Suppressor macrophage treated with lipopolysaccharide for 4 hours (primary cell): ENCODE measurements at places on chromosomes 4 and X.
A peak's percentile ranks its signal among the peaks of the same experiment; 100 is the strongest.

DNA sequence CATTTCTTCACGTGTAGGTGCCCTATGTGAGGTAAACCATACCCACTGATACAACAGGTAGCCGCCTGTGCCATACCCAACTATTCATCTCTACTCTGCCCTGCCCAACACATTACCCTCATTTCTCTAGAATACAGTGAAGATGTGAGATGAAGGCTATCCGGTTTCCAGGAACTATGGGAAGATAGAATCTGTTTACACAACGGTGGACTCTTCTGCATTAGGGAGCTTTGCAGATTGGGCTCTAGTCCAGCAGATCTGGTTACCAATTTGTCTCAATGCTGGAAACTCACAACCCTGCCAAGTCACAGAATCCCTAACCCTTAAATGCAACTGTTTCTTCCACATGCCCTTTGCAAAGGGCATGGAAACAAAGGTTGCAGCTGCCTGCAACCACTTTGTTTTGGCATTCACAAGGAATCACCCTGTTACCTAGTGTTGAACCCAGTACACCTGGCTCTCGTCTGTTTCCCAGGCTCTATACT, 6.4 kb upstream of the SLAIN2 start:
- DNase-seq = no peak

GRCh38 chrX:19824603-19825002, 62.8 kb downstream of the SH3KBP1 start:
- no peak for DNase-seq

GRCh38 chr4:164937576-164938270, 39.7 kb downstream of the TRIM61 start:
- no peak for DNase-seq

DNA sequence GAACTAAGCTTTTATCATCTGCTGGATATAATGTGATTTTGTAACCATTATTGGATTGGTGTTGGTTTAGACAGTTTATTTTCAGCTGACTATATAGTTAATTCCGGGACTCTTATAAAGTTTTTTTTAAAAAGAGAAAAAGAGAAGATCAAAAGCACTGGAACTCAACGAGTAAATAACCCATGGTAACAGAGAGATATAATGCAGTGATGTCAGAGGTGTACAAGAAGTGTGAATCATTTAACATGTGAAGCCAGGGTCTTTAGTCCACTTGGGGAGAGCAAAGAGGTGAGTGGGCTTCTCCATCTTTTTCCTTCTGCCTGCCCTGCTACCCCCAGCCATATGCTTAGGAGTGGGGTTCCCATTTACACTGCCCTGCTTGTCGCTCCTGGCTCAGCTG, 3.2 kb downstream of the TMEM165 start:
- DNase-seq = peak; percentile 6

DNA sequence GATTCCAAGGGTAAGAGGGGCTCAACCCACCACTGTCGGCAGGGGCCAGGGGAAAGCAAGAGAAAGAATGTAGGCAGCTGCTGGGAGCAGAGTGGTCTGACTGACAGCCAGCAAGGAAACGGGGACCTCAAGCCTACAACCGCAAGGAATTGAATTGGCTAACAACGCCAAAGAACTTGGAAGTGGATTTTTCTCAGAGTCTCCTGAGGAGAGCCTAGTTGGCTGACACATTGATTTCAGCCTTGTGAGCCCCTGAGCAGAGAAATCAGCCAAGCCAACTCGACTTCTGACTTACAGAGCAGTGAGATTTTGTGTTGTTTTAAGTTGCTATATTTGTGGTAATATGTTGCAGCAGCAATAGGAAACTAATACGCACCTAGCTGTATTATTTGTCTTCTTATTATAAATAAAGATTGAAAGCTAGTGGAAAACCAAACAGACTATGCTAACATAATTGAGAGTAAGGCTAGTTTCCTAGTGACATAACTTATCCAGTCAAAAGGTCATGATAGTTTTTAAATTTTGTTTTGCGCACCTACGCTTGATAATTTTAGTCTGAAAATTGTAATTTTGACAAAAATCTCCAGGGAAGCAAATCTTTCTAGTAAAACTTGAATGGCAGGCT, 145.8 kb upstream of the HCCS start:
- DNase-seq = no peak

DNA sequence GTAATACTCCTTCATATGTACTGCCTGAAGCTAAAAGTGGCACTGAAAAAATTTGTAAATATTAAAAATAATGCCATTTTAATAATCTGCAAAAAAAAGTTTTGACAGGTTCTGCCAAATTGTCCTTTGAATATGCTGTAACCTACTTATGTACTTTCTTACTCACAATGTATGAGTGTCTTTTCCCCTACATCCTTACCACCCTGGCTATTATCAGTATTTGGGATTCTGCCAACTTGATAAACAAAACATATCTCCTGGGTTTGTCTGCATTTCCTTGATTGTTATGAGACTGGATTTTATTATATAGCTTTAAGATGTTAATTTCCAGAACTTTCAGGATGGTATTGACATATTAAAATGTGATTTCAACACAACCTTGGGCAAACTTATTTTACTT, 187.9 kb downstream of the CHM start:
- DNase-seq = no peak

- DNase-seq = peak; percentile 12
Observed at GRCh38 chr4:57943682-57944081, 833.5 kb upstream of the IGFBP7 start.

DNA sequence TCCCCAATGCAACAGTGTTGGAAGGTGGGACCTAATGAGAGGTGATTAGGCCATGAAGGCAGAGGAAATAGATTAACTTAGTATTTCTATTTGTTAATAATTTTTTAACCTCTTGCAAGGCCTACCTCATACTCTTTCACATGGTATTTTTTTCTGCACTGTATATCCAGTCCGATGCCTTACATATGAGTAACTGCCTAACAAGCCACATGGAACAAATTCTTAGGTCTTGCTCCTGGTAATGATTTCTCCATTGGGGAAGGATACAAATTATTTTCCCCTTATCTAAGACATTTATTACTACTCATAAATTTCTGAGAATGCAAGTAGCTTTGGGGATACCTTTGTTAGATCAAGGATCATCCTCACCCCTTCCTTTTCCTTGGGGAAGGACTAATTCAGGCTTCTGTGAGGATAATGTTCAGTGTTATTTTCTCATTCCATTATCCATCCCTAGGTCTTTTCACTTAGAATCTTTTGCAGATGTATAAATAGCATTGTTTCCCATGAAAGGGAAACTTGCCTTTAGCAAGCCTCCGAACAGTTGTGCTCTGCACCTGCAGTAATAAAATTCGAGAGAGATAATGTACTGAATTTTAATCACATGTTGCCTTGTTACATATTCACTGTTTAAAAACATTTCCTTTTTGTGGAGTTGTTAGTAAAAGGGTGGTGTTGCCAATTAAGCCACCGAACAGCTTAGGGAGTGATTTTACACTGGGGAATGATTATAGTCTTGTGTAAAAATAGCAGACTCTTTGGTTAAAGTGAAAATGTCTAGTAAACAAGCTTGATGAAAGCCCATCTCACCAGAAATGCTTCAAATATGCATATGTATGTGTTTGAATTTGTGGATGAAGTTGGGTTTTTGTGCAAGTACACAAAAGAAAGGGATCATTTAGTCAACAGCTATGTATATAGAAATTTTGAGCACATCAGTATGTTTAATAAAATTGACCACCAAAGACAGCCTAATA, 89.9 kb downstream of the CFAP299 start:
- no peak for DNase-seq

DNA sequence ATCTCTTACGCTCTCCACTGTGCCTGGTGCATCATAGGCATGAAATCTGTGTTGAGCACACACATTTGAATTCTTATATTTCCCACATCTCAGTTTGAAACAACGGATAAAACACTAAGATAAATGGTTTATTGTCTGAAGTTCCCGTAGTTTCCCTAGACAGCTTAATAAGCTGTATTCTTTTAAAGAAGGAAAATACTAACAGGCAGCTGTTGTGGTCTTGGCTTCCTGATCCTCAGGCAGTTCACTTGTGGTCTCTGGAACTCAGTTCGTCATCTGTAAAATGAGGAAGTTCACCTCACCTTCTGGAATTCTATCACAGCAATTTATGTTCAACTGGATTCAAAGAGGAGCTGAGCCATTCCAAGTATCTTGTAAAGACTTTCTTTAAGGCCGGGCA, 1805.6 kb upstream of the TENM3 start:
- no peak for DNase-seq

DNA sequence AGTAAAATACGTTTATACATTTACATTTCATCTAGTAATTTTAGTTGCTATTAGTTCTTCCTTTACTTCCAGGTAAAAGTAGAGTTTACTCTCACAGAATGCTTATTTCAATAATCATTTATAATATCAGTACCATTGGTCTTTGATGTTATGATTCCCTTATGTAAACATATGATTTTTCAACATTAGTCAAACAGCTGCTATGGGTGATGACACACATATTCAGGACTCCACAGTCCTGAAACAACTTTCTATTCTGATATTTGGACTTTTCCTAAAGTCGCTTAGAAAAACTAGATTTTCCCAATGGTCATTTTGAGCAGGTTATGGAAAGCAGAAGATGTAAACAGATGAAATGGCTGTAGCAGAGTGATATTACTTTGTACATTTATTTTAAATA, 369.8 kb downstream of the UNC5C start:
- DNase-seq = no peak

- DNase-seq = no peak
Observed at GRCh38 chr4:94668724-94669123, 89.0 kb upstream of the BMPR1B start.

DNA sequence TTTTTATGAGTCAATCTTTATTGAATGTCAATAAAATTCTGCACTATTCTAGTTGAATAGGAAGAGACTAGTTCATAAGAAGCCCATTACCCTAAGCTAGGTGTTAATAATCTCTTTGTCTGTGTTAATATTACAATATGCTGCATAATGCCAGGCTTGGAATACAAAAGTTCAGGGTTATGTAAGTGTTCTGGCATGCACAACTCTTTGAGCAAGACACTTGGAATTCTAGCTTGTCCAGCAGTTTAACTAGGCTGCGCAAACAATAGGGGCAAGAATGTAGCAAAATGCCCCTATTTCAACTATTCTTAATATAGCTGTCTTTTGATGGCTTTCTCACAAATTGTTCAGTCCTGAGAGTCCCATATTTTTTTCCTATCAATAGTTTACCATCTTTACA, 31.3 kb upstream of the ETNPPL start:
- no peak for DNase-seq
